ENCODE measurements at places on chromosomes 12 and 14. TPM values are rescaled to one million over a fixed set of nuclear protein-coding genes. Genes with fewer than 3 reads are reported as not detected.
A peak's percentile ranks its signal among the peaks of the same experiment; 100 is the strongest.

- peak; percentile 68 for DNase-seq
Observed at GRCh38 chr12:1606021-1606622, 11.7 kb upstream of the FBXL14 start.

DNA sequence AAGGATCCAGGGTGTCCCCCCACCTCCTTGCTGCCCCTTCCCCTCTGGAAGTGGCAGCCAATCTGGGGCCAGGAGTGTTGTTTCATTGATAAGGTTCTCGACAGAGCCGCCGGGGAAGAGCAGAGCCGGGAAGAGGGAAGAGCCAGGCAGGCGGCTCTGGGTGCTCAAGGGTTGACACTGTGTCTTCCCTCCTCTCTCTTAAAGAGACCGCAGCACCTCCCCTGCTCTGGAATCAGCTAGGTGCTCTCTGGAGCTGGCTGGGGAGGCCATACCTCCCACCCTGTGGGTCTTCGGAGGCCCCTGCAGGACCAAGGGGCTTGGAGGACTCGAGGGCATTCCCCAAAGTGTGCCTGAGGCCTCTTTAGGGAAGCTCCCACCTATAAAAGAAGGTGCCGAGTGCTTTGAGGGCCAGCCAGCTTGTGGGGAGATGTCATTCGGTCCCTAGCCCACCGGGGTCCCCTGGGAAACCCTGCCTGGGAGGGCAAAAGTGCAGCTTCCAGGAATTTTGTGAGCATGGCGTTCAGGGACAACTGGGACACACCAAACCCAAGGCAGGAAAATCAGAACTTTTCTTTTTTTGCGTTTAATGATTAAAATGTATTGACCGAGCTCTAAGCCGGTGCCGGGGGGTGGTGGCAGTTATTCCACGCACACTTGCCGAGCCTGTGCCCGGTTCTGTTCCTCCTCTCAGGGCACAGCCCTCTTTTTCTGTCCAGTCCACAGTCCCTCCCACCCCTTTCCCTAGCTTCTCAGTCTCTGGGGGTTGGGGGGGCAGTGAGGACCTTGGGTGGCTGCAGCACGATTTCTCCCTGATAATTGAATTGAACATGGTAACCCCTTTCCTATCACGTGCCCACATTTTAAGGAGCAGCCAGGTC, 3.0 kb downstream of the SETD1B start:
- DNase-seq = no peak

DNA sequence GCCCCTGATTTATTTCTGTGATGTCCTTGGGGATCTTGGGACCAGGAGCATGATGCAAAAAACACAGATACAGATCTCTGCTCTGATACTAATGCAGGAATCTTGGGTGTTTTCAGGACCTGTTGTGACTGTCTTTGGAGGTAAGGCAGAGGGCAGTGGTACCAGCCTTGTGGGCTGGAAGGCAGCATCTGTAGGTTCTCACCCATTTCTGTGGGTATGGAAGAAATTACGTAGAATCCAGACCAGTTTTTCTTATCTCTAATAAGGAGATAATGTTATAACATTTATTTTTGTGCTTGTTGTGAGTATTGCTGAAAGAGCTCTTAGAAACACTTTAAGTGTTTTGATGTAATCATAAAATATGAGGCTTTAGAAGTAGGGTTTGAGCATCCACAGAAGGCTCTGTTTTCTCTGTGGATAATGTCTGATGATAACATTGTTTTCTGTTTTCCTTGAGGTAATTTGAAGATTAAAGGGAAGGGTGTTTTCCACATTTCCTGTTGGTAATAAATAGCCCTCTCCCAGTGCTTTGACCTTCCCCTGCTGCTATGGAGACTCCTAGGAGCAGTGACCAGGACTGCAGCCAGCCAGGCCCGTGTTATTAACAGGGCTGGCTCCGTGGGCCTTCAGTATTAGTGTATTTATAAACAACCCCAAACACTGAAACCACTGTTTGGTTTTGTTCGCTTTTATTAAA, 9.4 kb upstream of the DCP1B start:
- no peak for DNase-seq

Gene TRMT5
- 15.0 TPM for total RNA-seq

Gene GNB3
- not detected for total RNA-seq

Gene RAD51AP1
- 21.4 TPM for total RNA-seq

DNA sequence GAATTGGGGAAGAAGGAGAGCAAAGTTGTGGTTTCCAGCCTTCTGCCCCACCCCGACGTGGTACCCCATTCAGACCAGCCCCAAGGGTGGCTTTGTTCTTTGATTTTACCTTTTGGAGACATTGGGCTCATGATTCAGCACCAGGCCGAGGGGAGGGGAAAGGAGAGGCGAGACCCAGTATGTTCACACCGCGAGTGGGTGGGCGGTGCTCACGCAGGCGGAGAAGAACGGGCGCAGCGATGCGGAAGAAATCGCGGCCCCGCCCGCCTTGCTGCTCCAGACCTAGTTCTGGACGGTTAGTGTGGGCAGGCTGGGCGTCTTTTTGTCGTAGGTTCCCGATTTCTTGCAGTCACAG, 963 bp downstream of the ATL1 start:
- no peak for DNase-seq

DNA sequence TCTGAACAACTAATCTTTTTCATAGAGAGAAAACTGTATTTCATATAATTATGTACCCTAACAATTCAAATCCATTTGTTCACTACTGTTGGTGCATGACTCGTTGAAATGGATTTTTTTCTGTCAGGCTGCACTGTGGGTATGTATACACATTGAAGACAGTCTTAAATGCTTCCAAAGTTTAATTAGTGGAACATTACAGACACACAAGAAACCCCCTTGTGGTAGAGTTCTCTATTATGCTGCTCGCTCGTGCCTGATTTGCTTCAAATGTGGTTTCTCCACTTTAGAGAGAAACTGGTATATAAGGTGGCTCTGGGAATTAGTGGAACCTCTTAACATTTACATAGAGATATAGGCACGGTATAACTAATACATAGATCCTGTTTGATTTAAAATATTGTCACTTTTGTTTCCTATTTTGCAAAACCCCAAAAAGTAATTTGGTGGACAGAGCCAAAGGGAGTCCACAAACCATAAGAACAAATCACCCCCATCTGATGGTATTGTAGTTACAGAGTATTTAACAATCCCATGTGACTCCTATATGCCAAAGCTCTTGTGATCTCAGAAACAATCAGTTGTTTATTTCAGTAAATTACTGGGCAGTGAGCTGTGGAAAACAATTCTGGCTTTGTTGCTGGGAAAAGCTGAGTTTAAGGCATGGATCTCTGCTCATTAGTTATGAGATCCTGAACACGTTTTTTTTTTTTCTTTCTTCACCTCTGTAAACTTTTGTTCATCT, 159.5 kb downstream of the BRMS1L start:
- DNase-seq = no peak

Gene SLC4A8
- 4.3 TPM for total RNA-seq

DNA sequence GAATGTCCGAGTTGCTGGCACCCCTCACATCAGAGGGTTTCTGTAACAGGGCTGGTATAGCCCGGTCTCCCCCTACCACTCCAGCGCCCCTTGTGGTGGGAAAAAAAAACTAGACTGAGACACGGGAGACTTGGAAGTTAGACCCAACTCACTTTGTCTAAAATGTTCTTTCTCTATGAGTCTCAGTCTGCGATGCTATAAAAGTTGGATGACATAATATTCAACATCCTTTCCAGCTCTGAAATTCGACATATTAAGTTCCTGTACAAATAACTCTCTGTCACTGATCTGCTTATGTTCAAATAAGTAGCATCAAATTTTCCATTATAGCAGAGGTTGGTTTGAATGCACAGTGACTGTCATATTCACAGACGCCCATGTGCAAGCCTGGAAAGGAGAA, 25.7 kb upstream of the TC2N start:
- no peak for DNase-seq

Gene GPR132
- 80.9 TPM for total RNA-seq

Gene OVCH1
- total RNA-seq = not detected

- no peak for DNase-seq
Observed at GRCh38 chr12:109541413-109541726, 31.9 kb downstream of the MMAB start.

DNA sequence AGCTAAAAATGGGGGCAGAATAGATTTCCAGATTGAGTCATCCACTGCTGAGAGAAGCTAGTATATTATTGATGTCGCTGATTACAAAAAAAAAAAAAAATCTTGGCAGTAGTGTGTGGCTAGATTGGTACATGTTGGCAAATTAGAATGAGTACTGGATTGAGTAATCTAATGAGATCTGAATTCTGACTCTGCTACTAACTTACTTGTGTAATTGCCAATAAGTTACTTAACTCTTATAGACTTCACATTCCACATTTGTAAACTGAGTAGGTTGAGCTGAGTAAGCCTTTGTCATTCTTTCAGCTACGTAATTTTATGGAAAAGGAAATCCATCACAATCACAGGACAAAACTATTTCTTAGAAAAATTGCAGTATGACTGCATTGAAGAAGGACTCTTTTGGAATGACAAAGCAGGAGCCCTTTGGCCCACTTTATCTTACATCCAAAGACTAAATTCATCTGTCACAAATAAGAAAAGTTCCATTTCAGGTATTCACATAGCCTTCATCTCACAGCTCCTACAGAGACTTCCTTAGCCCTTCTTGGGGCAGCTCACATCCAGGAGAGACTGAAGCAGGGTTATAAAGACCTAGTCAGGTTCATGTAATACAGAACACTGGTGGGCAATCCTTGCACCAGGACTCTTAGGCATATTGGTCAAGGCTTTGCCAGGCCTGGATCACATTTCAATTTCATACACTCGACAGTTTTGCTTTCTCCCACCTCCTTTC, 197.3 kb upstream of the CPNE8 start:
- DNase-seq = no peak

DNA sequence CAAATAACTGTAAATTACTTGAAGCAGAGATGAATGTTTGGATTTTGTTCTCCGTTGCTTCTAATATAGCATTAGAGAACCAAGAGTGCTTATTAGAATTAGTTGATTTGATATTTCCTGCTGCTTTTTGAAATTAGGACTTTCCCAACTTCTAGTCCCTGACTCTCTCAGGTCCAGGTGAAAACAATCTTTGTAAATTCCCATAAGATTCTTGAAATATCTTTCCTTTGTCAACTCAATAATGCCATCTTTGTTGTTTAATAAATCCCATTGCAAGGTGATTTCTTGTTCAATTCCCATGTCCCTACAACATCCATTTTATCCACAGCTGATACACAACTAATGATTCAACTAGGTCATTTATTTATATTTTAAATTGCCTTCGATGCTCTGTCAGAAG, at the start of gene OR4K2:
Gene OR4K2 (plus strand): TSS at position 301 of the 400 bp plus-strand sequence. CDS start 1,126 bp downstream, outside the sequence.
- DNase-seq = no peak

- no peak for DNase-seq
Observed at GRCh38 chr12:39300799-39301198, 142.1 kb downstream of the KIF21A start.
